Hematopoietic multipotent progenitor cell treated with erythropoietin and hydrocortisone succinate and interleukin-3 and kit ligand, for 6 days (in vitro differentiated cells): ENCODE measurements at places on chromosomes 16 and 17.

DNA sequence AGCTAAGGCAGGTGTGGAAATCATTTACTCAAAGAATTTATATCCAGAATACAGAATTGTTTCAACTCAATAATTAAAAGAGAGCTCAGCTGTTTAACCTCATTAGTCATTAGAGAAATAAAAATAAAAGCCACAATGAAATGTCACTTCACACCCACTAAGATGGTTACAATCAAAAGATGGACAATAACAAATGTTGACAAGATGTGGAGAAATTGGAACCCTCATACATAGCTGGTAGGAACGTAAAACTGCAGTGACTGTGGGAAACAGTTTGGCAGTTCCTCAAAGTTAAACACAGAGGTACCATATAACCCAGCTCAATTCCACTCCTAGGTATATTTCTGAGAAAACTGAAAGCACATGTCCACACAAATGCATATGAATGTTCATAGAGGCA lies 49.8 kb downstream of the NDEL1 start:
- DNase-seq, result no peak

GRCh38 chr16:68275611-68276191 lies 11.4 kb downstream of the SLC7A6 start:
- DNase-seq, result no peak

- DNase-seq, result no peak
These were observed 12.3 kb upstream of the SPN start for GRCh38 chr16:29650771-29651170.

GRCh38 chr17:1347589-1348323 lies 52.3 kb downstream of the YWHAE start:
- no peak for DNase-seq

- no peak for DNase-seq
These were observed 11.4 kb downstream of the UNC13D start for GRCh38 chr17:75832652-75833400.

DNA sequence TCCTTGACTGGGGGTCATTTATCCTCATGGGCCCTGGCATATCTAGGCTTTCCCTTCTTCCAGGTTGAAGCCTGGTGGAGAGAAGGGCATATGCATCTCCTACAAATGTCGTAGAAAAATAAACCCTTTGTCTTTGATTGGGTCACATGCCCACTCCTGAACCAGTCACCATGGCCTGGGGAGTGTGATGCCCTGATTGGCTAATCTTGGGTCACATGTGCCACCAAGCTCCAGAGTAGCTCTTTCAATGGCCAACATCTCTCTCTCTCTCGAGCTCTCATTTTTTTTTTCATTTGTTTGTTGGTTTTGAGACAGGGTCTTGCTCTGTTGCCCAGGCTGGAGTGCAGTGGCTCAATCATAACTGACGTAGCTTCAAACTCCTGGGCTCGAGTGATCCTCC lies 5.6 kb upstream of the XPO6 start:
- no peak for DNase-seq

DNA sequence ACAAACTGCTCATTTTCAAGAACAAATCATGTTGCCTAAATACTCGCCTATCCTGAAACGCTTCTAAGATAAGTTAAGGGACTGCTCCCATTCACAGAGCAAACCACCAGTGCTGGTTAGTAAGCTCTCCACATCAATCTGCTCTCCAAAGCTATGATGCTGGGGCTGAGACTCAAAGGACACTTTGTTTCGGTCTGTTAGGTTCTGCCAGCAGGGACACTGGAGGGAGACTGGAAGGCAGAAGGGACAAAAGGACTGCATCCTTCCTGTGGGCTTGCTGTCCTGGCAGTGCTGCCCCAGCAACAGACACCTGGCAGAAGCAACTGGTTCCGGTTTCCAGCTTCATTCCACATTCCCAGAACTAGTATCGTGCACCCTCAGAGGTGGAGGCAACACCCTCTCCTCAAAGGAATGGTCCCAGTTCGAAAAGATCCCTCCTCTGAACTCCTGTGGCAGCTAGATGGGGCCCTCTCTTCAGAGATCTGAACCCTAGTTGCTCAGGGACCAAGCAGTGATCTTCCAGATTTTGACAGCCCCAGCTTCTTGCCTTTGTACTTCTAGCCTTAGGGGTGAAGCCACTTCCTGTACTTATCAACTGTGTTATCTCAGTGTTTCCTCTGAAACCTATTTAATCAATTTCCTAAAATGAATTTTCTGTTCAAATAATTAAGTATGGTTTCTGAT lies 73.4 kb upstream of the GSG1L start:
- peak; percentile 42 for DNase-seq

GRCh38 chr17:82490512-82491195 lies 28.9 kb upstream of the FOXK2 start:
- no peak for DNase-seq

GRCh38 chr17:39608142-39608981 lies 642 bp upstream of the NEUROD2 start:
- no peak for DNase-seq

GRCh38 chr17:7241090-7241733 lies 1.0 kb downstream of the GABARAP start:
- no peak for DNase-seq

- no peak for DNase-seq
These were observed 8.4 kb downstream of the CLUH start for GRCh38 chr17:2703181-2703580.

DNA sequence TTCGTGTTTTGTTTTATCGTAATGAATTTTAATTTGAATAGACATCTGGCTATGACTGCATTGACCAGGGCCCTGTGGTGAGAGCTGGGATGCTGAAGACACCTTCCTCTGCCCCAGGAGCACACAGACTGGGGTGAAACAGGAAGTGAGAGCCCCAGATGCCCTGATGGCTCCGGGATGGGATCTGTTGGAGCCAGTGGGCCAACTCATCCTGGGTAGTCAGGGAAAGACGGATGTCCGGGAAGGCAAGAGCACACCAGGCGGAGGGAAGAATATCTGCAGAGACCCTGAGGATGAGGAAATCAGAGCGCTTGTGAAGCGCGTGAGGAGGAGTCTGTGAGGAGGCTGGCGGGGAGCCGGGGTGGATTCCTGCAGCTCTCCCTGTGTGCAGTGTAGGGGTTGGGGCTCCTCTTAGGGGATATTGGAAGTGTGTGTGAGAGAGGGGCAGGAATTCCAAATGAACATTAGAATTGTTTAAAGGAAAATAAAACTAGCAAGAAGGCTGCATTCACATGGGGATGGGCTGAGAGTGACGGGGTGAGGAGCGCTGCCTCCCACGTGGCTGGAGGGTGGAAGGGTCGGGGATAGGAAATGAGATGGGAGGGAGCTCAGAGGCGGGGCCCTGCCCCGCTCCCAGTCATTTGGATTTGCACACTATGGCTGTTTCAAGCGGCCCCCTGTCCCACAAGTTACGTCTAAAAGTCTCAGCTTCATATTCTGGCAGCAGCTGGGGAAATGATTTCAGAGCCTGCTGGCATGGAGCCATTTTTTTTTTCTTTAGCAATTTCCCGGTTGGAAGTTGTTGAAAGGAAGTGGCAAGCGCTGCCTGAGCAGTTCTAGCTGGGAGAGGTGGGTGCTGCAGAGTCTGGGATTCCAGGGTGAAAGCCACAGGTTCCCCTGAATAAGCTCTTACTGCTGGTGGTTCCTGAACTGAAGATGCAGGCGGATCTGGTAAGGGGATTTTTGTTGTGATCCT lies 71.2 kb upstream of the LGALS9 start:
- peak; percentile 49 for DNase-seq

DNA sequence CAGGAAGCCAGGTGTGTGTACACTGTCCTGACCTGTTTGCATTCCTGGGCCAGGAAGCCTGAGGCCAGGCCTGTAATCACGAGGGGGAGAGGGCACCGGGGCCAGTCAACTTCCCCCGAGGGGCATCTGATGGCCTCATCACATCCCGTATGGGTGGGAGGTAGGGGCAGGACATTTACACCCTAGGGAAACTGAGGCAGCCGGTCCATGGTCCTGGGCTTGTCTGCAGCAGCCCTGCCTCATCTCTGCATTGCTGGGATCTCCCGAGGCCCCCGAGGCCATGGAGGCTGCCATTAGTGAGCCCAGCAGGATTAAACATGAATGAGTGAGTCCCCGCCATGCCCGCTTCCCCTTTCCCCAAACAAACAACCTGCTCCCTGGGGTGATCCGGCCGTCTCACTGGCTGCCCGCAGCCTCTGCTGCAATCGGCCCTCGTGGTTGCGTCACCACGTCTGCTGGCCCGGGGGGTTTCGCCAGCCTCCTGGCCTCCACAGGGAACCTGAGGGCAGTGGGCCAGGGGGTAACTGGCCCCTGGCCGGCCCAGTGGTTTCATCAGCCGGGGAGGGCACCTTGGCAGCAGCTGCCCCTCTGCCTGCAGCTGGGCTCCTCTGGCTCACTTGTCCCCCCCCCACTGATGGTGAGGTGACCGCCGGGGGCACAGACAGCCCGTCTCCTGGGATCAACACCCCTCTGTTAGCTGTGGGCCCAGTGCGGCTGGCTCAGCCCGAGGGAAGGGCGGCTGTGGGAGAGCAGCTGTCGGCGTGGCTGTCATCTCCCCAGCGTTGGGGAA lies 88.3 kb upstream of the GSE1 start:
- peak; percentile 70 for DNase-seq

DNA sequence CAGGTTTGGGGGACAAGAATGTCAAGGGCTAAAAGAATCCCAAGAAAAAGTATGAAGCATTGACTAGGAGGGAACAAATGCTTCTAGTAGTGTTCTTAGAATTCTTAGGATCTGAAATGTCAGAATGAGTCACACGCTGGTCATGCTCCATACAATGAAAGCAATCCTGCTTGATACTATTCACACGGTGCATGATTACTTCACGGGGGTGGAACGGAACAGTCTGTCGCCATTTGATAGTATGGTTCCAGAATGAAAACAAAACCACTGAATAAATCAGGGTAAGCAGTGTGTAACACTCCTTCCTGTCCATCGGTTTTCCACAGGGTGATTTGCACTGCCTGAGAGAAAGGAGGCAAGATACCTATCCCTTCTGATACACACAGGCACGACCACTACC lies 22.9 kb upstream of the YWHAE start:
- DNase-seq, result no peak
